T-helper 1 cell treated with Interleukin-12 subunit alpha and Interleukin-12 subunit beta and Interleukin-4 antibody, amounts not matched to agents 30 ng/mL and 1 ng/mL, for 36 hours (primary cell): ENCODE measurements at places on chromosomes 11 and 22. TPM values are rescaled to one million over a fixed set of nuclear protein-coding genes. Genes with fewer than 3 reads are reported as not detected.

Gene SYCE3
- total RNA-seq = not detected in 2 replicates

Gene H19
- total RNA-seq = 0.41 TPM in 1 of 2 replicates, not detected in the other

Gene MFRP
- not detected in 2 replicates for total RNA-seq

Gene RFPL3
- not detected in 2 replicates for total RNA-seq

Gene F2
- total RNA-seq = 0.71 TPM in 1 of 2 replicates, not detected in the other

Gene FOLR2
- total RNA-seq = not detected in 2 replicates

Gene SAA4
- total RNA-seq = not detected in 2 replicates

Gene BIK
- 0.29 and 0.51 TPM in 2 replicates for total RNA-seq

Gene ARHGAP32
- 3.0 TPM in 2 replicates for total RNA-seq

Gene TYR
- total RNA-seq = not detected in 2 replicates

Gene PRR5L
- 57.7 and 67.1 TPM in 2 replicates for total RNA-seq

Gene MTMR2
- 22.3 and 24.1 TPM in 2 replicates for total RNA-seq

Gene GTF2H1
- 62.9 and 63.1 TPM in 2 replicates for total RNA-seq

Gene CALCA
- total RNA-seq = not detected in 2 replicates

Gene HYOU1
- 260 and 261 TPM in 2 replicates for total RNA-seq

Gene NXPE4
- not detected in 2 replicates for total RNA-seq

Gene SYT7
- not detected in 2 replicates for total RNA-seq

Gene RABL2B
- total RNA-seq = 39.8 and 43.7 TPM in 2 replicates

Gene KCNJ4
- total RNA-seq = not detected in 2 replicates

Gene PTGDR2
- 0.12 and 0.34 TPM in 2 replicates for total RNA-seq

Gene TIGD3
- total RNA-seq = 0.34 and 0.51 TPM in 2 replicates

Gene TSSK2
- not detected in 2 replicates for total RNA-seq

Gene MOGAT2
- total RNA-seq = not detected in 2 replicates

Gene SNX32
- total RNA-seq = 2.3 and 2.9 TPM in 2 replicates

Gene SLC16A8
- not detected in 2 replicates for total RNA-seq

Gene TTC38
- 21.1 and 21.4 TPM in 2 replicates for total RNA-seq

Gene OR5P2
- total RNA-seq = not detected in 2 replicates

Gene PRG3
- total RNA-seq = not detected in 2 replicates

Gene GAS2L1
- 2.7 TPM in 2 replicates for total RNA-seq

Gene CCDC88B
- 188 and 191 TPM in 2 replicates for total RNA-seq

Gene MAPK8IP2
- 0.17 and 0.32 TPM in 2 replicates for total RNA-seq

Gene OR4A16
- total RNA-seq = not detected in 2 replicates

Gene TNNT3
- total RNA-seq = 6.1 and 6.7 TPM in 2 replicates

Gene RAG2
- not detected in 2 replicates for total RNA-seq
